ENCODE measurements at places on chromosomes 11 and 22. TPM values are rescaled to one million over a fixed set of nuclear protein-coding genes. Genes with fewer than 3 reads are reported as not detected.

DNA sequence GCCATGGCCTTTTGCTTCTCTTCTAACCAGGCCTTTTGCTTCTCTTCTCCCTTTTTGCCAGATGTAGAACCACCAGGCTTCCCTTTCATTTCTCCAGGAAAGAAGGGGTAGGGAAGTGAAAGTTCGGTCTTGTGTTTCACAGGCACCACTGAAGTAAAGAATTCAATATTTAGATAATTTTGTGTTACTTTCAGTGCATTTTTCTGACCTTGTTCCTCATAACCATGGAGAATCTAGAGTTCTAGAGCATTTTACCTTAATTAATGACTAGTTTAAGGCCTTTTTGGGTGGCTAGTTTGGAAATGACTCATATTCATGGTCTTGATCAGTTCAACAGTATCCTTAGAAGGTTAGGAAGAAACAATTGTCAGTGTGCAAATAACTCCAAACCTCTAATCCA lies 22.7 kb downstream of the GRAMD1B start:
- DNase-seq: no peak

GRCh38 chr22:28892175-28892731 lies 8.9 kb downstream of the ZNRF3 start:
- DNase-seq: no peak

DNA sequence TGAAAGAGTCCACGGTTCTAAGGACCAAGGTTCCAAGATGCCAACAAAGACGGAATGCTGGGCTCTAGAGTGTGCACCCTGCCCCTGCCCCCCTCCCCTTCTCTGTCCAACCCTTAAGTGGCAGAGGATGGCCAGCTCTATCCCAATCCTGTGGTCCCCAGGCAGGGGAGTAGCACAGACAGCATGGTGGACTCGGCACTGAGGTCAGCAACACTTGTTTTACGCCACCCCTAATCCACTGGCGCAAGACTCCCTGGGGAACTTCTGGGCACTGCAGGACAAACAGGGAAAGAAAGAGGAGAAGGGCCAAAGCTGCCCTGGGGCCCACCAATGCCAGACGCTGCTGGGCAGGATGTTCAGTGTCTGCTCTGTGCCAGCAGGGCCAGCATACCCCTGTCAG lies 18.9 kb downstream of the GDPD5 start:
- DNase-seq: no peak

DNA sequence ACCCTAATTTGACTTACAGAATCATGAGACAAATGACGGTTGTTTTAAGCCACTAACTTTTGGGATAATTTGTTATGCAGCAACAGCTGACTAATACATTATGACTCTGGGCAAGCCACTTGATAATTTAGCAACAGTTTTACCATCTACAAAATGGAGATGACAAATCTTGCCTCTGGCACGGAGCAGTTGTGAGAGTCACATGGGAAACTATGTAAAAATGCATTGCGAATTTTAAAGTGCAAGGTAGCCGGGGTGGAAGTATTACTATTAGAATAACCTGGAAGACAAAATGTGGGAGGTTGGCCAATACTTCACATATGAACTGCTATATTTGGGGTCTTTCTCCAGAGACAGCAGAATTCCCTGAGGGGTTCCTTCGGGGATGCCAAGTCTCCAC lies 328.7 kb downstream of the CTTN start:
- no peak for DNase-seq

GRCh38 chr11:29985248-29985647 lies 31.6 kb downstream of the KCNA4 start:
- no peak for DNase-seq

DNA sequence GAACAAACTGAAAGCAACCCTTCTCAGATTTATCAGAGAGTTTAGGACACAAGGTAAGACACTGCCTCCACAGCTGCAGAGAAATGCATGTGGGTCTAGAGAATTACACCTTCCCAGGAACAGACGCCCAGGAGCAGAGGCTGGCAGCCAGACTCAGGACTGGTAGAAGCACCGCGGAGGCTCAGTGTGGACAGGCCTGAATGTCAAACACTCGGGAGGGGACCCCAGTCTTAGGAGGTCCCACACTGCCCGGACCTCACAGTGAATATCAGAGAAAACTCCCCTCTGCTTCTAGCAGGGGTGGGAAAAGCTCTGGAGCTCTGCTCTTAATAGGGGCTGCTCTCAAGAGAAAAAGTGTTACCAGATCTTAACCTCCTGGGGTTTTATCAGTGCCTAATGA lies 952.7 kb downstream of the BRD1 start:
- DNase-seq: no peak

DNA sequence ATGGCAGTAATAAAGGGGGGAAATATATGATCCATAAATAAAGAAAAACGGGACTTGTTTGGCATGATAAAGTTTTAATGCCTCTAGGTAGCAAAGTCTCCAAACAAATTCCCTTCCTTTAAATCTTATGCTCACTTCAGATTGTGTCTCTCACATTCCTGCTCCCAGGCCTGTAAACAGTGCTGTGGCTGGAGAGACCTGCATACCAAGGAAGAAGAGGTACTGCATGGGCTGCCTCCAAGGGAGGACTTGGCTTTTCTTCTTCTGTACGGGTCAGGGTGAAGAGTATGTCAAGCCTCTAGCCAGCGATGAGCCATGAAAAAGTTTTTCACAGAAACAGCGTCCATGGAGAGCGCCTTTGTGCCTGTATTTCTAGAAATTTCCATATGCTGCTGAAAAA lies 161.8 kb downstream of the KIRREL3 start:
- DNase-seq: no peak

CDKN1C gene
- polyA plus RNA-seq: 1.2 TPM

DNA sequence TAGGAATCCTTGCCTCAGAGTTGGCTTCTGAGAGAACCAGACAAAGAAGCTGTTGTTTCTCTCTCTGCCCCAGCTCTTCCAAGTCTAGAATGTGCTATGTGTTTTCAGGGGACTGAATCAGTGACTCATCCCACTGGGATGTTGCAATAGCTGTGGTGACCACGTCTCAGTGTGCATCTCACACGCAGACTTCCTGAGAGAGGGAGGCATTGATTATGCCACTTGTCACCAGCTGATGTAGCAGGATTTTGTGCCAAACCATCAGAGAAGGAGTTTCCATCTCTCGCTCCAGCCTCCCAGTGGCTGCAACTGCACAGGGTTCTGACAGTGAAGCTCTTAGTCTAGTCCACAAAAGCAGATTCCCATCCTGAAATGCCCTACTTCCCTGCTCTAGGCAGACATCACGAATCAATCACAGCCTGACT lies 455.8 kb downstream of the MIAT start:
- DNase-seq: no peak

MUC6 gene
- polyA plus RNA-seq: not detected

ELMOD1 gene
- polyA plus RNA-seq: not detected

- no peak for DNase-seq
Measured at GRCh38 chr22:25714739-25715138, 27.2 kb upstream of the MYO18B start.

DNA sequence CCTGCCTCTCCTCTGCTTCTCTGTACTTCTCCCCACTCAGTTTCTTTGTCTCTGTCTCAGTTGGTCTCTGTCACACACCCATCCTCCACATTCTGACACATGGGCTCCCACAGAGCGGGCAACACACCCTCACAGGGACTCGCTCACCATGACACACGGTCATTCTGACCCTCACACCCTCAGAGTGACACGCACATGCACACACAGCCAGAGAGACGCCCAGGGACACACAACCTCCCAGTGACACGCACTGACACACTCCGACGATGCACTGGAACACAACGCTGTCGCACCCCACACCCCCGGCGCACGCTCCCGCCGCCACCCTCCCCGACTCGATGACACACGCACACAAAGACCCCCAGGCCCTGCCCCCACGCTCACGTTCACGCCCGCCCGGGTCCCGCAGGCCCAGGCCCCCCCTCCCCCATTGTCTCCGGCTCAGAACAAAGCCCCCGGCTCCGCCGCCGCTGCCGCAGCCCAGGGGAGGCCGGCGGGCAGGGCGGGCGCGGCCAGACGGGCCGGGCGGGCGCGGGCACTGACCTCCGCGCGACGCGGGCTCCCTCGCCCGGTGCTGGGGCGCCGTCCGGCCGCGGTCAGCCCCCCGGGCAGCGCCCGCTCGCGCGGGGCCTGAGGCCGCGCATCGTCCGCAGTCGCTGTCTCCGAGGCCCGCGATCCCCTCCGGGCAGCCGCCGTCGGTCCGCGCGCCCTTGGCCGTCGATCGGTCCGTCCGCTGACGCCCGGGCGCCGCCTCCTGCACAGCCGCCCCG lies 404 bp downstream of the DCHS1 start:
- no peak for DNase-seq

DNA sequence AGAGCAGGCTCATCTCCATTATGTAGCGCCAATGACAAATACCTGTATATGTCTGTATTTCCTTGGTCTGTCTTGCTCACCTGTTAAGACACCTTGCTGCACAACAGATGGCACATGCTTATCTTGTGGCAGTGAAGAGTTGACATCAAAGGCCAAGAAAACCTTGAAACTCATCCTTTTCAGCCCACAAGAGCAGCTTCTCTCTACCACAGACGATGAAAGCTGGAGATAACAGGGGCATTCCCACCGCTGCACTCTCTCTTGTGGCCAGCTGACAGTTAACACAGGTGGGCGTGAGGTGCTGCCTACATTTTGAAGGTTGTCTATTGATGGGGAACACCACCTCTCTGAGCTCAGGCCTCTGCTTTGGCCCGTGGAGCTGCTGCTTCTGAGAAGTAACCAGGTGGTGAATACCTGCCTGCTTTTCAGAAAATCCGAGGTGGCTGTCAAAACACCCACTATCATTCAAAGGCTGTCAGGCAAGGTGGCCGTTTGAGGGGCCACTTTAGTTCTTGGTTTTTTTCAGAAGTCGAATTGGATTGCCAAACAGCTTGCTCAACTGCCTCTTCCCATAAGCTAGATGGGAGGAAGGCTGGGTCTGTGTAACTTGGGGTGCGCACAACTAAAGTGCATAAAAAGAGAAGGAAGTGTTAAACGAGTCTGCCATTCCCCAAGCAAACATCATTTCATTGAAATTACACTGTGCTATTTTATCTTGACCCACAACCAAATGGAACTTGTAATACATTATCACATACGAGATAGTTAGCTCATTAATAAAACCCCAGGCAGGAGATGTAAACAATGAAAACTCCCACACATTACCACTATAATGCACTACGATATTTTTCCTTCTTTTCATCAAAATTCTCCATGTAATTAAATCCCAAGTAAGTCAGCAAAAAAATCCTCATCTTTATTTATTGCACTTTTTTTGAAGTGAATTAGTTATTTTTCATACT lies 87.1 kb upstream of the RAG2 start:
- peak; percentile 2 for DNase-seq

DNA sequence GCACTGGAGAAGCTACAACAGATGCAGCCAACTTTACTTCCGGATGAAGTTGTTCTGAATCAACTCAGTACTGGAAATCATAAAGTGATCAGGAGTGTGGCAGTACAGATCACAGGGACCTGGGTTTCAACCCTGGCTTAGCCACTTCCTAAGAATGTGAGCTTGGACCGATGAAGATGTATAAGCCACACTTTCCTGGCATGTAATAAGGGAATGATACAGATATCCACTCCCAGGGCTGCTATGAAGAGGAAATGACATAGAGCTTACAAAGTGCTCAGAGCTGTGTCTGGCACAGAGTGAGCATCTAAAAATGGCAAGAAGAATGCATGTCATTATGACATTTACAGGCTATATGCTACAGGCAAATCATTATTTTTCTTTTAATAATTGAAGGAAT lies 378.7 kb downstream of the NTM start:
- no peak for DNase-seq

- no peak for DNase-seq
Measured at GRCh38 chr11:126334659-126335462, 20.6 kb upstream of the ST3GAL4 start.

CEND1 gene
- polyA plus RNA-seq: 0.49 TPM

DNA sequence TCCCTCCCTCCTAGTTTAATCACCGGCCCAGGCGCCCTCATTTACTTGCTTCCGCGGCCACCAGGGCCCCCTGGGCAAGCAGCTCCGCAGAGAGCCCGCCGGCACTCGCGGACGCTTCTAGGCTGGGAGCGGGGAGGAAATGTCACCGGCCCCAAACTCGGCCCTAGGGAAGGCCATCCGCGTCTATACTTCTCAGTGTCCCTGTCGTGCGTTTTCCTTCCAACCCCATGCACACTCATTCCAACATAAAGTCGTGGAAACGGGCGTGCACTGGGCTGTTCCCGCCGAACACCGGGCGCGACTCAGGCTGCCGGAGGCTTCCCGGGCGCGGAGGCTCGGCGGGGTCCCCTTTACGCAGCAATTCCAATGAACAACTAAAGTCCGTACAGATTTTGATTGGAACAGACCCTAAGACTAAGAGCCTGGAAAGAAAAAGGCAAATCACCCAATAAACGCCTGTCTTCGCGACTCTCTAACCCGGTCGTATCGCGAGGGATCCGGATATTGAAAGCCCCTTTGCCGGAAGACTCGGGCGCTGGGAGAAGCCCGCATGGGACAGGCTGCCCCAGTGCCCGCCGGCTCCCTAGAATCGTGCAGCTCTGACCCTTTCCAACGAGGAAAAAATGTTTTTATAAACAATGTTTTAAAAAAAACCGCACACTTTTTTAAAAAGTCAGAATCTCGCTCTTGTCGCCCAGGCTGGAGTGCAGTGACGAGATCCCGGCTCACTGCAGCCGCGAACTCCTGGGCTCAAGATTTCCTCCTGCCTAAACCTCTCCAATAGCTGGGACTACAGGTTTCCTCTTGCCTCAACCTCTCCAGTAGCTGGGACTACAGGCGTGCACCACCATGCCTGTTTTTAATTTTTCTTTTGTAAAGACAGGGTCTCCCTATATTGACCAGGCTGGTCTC lies 1.3 kb upstream of the BARX2 start:
- DNase-seq: no peak

GRCh38 chr22:43411040-43411868 lies 560 bp upstream of the MPPED1 start:
- DNase-seq: no peak

Measured in CD4-positive, CD25-positive, alpha-beta regulatory T cell (primary cell).